ENCODE measurements at places on chromosomes 16 and 17.

GRCh38 chr16:50532576-50532975, 15.6 kb upstream of the NKD1 start:
- DNase-seq: no peak

DNA sequence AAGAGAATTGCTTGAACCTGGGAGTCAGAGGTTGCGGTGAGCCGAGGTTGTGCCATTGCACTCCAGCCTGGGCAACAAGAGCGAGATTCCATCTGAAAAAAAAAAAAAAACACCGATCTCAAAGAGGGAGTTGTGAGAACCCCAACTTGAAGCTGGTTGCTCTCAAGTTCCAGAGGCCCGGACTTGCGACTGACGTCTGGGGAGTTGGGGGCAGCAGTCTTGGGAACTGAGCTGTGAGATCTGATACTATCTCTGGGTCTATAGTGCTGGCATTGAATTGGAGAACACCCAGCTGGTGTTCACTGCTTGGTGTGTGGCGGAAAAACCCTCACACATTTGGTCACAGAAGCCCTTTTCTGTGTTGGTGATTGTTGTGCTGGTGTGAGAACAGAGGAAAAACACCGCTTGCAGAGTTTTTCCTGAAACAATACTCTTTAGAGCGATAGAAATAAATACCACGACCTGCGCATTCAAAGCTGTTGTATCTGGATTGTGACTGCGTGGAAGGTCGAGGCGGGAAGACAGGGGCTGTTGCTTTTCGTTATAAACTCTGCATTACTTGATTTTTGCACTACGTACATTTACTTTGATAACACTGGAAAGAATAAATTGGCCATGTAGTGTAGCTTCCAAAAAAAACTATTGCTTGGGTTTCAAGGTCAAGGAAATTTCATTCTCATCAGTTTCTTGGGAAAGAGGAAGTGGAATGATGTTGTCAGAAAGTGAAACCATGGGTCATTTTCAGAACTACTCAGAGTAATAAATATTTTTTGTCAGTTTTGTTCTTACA, 8.8 kb downstream of the SCIMP start:
- DNase-seq: no peak

- DNase-seq: no peak
Measured at GRCh38 chr17:65522751-65523404, 38.6 kb downstream of the AXIN2 start.

DNA sequence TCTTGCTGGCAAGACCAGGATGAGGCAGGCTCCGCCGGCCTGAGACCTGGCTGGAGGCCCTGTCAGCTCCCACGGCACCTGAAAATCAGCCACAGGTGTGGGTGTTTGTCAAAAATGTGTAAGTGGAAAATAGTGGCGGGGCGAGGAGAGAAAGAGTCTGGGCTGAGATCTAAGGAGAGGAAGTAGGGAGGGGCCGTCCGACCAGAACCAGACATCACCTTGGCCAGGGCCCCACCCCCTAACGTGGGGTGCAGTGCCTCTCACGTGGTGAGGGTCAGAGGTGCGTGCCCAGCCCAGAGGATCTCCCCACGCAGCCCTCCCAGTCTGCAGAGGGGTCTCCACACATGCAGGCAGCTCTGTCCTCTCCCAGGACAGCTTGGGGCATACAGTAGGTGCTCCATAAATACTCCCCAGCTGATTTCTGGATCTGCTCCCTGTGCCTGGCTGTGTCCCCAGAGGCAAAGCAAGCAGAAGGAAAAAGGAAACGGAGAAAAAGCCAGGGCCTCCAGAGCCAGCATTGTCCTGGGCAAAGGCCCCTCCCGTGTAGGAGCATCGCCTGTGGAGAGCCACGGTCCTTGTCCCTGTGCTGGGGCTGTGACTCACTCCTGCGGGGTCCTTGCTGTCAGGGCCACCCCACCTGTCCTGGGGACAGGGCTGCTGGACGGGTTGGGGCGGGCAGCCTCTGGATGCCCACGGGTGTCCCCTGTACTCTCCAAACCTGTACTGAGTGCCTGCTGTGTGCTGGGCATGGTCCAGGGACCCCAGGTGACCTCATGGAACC, 16.7 kb downstream of the ZFPM1 start:
- DNase-seq: no peak

DNA sequence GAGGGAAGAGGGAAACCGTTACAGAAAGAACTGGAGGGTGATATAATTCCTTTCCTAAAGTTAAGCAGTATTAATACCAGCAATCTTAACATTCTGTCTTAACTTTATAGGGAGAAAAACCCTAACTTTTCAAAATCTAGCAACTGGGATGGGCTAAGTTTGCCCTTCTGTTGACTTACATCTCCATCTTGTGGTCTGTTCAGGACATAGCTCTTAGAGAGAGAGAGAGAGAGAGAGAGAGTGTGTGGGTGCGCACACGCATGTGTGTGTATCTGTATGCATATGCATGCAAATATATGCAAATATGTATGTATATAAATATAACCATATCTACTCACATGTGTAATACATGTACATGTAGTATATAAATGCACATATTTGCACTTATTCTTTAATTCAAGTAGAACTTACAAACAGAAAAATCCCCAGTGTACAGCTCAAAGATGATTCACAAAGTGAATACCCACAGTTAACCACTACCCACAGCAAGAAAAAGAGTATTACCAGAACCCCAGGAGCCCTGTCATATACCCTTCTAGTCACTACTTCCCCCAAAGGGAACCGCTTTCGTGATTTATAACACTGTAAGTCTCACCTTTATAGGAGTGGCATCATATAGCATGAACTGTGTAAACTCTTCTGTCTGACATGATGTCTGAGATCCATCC, 46.5 kb downstream of the STX8 start:
- DNase-seq: no peak

GRCh38 chr16:31143694-31144148, 6.1 kb downstream of the PRSS36 start:
- no peak for DNase-seq

DNA sequence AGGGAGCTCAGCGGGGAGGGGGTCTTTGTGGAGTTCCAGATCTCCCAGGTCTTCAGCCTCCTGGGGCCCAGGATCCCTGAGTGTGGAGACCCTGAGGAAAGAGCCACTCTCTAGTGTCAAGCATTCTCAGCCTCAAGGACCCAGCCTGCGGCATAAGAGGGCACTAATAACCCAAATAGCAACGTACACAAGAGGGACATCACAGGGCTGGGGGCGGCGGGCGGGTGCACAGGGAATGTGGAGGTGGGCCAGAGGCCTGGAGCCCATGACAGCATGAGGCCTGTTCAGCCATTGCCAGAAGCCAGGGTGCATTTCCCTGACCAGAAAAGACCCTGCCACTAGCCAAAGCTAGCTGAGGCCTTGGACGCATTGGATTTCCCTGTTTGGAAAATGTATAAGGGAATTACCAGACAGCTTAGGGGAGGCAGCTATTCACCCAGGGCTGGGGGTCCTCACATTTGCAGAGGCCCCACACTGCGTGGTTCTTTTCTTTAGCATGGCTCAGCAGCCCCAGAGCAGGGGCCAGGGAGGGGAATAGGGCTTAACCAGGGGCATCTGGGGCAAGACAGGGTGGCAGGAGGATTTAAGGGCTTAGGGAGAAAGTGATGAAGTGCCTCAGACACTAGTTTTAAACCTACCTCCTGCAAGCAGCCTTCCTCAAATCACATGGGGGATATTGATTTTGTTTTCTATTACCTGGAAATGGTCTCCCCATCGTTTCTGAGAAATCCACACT, 13.5 kb upstream of the ALOX15B start:
- no peak for DNase-seq

DNA sequence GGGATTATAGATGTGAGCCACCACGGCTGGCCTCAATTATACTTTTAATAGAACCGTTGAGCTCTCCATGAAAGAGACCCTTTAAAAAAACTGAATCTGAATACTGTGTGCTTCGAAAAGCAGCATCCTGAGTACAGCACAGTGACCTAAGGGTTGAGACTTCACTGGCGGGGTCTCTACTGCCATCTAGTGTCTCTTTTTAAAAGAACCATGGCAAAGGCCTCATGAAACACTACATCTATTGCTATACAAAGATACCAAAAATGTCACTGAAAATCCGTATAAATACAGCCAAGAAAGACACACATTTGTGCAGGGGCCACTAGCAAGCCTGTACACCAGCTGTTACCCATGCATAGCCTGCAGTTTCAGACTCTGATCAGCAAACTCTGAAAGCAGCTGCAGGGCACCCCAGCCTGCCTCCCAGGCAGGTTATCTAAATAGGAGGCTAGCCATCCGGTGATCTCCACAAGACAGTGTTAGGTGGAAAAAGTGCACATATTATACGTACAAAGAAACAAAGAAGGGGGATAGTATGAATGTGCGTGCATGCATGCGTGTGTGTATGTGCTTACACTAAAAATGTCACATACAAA, 35.3 kb downstream of the NPLOC4 start:
- peak; percentile 56 for DNase-seq

DNA sequence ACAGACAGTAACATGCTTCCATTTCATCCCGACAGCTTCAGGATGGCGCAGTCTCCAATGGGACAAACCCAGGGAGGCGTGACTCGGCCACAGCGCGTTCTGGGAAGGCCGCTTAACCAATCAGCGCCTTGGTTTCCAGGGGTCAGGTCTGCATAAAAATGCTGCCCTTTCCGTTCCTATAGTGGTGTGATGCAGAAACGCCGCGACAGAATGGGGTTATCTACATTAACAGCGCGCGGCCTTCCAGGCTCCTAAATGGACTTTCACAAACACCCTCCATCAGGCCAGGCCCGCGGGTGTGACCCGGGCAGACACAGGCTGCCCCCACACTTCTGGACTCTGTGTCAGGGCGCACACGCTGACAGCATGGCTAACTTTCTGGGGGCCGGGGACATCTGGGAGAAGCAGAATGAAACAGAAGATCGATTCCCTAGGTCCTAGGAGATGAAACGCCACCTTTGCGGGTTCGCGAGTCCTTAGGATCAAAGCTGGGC, 792 bp downstream of the TMEM231 start:
- peak; percentile 92 for DNase-seq

- no peak for DNase-seq
Measured at GRCh38 chr16:29883987-29884386, 15.4 kb downstream of the SEZ6L2 start.

DNA sequence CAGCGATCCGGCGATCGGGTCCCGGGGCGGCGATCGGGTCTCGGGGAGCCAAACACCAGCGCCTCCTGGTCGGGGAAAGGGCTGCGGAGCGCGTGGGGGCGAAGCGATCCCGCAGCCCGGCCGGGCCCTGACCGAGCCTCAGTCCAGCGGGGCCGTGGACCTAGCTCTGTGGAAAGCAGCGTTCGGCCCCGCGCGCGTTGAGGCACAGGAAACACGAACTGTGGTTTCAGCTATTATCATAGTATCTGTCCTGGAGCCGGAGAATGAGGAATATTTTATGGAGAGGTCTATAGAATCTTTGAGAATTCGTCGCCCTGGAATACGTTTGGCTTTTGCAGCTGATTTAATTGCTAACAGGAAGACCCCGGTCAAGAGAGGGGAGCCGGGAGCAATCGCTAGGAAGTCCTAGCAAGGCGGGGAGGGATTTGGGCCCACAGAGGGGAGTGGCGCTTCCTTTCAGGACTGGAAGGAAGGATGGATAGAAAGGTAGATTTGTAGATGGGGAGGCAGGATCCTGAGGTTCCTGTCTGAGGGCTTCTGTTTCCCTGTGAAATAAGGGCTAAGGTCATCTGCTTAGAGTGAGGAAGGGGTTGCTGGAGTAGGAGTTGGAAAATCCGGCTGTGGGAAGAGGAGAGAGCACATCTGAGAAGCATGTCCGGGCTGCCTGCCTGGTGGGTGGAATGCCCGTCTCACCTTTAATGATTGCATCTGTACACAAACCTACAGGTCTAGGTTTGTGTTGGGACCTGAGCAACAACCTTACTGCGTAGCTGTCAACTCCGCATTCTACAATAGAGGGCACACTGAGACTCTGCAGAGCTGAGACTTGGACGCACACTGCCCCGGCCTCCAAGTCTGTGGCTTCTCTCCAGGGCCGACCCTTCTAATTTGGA, 770 bp downstream of the CCNF start:
- no peak for DNase-seq

GRCh38 chr17:46873941-46874645, 22.7 kb downstream of the WNT9B start:
- DNase-seq: no peak

DNA sequence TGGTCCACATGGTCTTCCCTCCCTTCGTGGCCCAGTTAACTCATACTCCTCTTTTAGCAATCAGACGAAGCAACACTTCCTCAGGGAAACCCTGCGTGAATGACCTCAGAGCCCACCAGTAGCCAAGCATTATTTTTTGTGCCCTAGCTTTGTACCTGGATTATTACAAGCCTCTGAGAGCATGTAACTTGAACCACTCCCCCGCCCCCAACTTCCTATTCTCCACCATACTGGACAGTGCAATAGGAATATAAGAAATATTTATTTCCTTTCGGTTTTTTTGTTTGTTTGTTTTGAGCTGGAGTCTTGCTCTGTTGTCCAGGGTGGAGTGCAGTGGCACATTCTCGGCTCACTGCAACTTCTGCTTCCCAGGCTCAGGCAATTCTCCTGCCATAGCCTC, 2.9 kb downstream of the CPPED1 start:
- no peak for DNase-seq

- no peak for DNase-seq
Measured at GRCh38 chr17:82865274-82865673, 25.5 kb upstream of the ZNF750 start.

DNA sequence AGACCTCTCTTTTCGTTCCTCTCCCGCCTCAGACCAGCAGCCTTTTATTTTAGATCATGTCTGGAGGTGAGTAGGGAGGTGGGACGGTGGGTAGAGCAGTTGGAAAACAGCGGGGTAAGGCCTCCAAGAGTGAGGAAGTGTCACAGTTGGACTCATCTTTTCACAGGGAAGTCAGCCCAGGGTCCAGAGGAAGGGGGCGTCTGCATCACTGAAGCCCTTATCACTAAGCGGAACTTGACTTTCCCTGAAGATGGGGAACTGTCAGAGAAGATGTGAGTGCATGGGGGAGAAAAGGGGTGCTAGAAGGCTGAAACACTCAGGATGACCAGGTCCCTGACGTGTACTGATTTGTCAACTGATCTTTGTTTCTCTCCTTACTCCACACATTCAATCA, 461 bp downstream of the LRRC46 start:
- DNase-seq: no peak

GRCh38 chr17:20009052-20009301, 182 bp upstream of the SPECC1 start:
- DNase-seq: peak; percentile 88

DNA sequence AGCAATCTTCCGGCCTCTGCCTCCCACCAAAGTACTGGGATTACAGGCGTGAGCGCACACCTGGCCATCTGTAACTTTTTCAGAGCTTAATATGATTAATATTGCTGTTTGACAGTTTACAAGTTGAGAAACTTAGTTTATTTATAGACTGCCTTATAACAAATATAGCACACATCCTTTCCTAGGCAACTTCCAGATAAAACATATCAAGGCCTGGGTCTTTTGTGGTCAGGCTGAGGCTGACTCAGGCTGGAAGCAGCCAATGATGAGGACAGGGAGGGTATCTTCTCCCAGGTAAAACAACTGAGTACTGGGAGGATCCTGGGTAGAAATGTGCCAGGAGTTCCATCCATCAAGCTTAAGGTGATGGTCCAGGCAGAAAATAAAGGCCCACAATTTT, 16.2 kb downstream of the LUC7L start:
- DNase-seq: no peak

DNA sequence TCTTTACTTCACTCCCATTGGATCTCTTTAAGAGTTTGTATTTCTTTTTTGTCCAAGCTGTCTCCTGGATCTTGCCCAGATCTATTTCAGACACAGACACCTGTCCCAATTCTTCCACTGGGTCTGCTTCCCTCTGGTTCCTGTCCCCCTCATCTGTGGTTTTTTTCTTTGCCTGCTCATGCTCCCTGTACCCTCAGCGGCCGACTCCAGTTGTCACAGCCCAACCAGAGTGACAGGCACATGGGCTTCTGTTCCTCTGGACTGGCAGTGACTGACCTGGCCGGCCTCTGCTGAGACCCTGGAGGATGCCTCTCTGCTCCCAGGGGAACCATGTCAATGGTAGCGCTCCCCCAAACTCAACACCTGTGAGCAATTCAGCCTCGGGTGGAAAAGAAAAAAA, 142.6 kb downstream of the WSCD1 start:
- DNase-seq: no peak
